Activated naive CD8-positive, alpha-beta T cell treated with anti-CD3 and anti-CD28 coated beads, Interleukin-2, amount 50 U/mL, for 24 hours (primary cell): ENCODE measurements at places on chromosomes 6 and 20.

GRCh38 chr6:156345700-156346099 is 431.5 kb upstream of the ARID1B start:
- H3K27ac ChIP-seq = no peak overlapping the region
- no peak for DNase-seq
- no peaks in the 10 kb centered on the region for H3K27me3 ChIP-seq
- no peaks in the 10 kb centered on the region for H3K36me3 ChIP-seq

DNA sequence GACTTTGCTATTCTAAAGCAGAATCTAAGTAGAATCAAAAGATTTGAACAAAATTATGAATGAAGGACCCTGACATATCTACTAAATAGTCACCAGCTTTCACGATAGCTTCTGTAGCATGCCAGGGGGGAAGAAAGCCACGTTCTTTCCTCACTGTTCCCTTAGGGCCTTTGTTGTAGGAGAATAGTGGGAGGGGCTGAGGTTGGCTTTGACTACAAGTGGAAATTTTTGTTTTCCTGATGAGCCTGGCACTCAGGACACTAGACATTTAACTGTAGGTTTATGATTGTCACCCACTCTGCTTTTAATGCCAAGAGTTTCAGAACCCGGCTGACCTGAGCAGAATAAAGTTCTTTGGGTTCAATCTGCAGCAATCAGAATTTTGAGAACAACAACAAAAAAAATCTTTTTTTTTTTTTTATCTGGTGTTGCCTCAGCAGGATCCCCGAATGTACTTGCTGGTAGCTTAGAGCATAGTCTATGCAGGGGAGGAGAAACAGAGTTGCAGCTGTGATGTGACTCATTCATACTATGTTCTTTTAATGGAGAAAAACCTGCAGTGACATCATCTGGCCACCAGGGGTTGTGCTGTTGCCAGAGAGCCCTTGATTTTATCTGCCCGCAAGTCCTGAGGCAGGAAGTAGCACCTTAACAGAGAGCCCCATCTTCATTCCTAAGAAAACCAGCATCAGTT is 38.5 kb downstream of the TPD52L1 start:
- H3K27me3 ChIP-seq = no peaks in the 10 kb centered on the region
- peak; percentile 45 for DNase-seq
- H3K27ac ChIP-seq = no peak overlapping the region
- H3K36me3 ChIP-seq = no peaks in the 10 kb centered on the region

DNA sequence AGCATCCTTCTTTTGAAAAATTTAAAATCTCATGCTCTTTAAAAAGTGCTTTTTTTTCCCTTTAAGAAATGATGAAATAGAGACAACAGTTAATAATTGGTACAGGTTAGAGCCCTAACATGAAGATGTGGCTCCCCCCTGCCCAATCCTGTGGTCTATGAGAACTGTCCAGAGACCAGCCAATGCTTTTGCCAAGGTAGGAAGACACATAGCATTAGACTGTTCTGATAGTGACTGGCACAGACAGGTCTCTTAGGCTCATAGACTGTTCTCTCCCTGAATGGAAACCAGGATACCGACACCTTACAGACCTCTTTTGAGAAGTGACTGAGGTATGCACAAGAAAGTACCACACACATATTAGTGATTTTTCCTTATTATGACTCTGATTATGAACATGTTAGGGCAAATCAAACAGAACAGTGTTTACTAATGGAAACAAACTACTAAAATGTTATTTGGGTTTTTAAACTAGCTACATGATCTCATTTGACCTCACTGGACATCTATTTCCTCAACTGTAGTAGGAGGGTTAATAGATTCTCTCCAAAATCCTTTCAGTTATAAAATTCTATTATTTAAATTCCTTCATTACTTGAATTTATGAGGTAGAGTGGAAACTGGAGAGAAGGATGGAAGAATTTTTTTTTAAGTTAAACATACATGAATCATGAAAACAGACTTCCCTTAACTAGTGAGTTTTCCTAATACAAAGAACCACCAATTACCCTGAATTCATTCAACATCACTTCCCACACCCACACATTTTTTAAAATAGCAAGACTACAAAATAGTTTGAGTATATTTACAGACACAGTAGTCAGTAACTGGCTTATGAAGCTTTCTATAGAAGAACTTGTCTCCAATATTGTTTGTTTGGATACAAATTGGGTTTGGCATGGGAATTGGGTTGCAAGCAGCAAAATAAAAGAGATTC is 120.4 kb downstream of the OGFRL1 start:
- no peak overlapping the region for H3K4me3 ChIP-seq
- no peaks in the 10 kb centered on the region for H3K4me1 ChIP-seq
- no peak for DNase-seq

DNA sequence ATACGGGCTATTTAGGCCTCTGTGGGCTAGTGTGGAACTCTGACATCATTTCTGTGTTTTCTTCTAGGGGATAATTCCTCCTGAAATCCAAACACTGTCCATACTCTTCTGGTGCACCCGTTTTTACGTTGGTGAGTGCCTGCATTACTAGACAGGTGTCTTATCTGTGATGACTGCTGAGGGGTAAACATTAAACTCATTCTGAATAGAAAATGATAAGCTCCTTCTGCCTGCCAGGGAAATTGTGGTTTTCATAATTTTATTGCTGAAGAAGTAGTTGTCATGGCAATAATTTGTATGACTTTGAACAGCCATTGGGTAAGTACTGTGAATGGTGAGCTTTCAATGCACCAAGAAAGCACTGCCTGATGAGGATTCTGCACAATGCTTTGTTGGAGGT is 705.6 kb downstream of the UTRN start:
- no peak overlapping the region for H3K27ac ChIP-seq
- H3K27me3 ChIP-seq = peaks cover 32% of the 10 kb centered on the region
- H3K36me3 ChIP-seq = no peaks in the 10 kb centered on the region
- no peak for DNase-seq

- no peaks in the 10 kb centered on the region for H3K27me3 ChIP-seq
- no peaks in the 10 kb centered on the region for H3K36me3 ChIP-seq
- peak overlapping the region; percentile 98 for H3K4me3 ChIP-seq
These were observed 3.1 kb upstream of the TAF8 start for GRCh38 chr6:42047213-42047590.

DNA sequence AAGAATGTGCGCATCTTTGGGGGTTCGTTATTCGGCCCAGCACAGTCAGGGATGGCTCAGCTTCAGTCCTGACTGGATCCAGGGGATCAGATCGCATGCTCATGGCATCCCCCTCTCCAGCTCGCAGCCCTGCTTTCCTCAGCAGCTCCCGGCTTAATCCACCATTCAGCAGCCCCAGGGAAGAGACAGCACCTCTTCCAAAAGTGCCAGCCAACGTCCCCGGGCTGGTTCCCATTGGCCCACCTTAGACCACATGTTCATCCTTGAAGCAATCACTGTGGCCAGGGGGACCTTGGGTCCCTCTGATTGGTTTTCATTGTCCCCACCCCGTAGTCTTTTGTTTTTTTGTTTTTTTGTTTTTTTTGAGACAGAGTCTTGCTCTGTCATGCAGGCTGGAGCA is 188.7 kb downstream of the ZMYND8 start:
- H3K4me3 ChIP-seq = no peak overlapping the region
- no peak overlapping the region for H3K27ac ChIP-seq
- peaks cover 12% of the 10 kb centered on the region for H3K27me3 ChIP-seq
- DNase-seq = no peak

GRCh38 chr20:3788685-3789155 is 2.2 kb upstream of the CENPB start:
- H3K27ac ChIP-seq = no peak overlapping the region
- H3K36me3 ChIP-seq = peaks cover 5% of the 10 kb centered on the region
- no peak for DNase-seq
- H3K27me3 ChIP-seq = no peaks in the 10 kb centered on the region
- H3K4me1 ChIP-seq = peaks cover 23% of the 10 kb centered on the region

DNA sequence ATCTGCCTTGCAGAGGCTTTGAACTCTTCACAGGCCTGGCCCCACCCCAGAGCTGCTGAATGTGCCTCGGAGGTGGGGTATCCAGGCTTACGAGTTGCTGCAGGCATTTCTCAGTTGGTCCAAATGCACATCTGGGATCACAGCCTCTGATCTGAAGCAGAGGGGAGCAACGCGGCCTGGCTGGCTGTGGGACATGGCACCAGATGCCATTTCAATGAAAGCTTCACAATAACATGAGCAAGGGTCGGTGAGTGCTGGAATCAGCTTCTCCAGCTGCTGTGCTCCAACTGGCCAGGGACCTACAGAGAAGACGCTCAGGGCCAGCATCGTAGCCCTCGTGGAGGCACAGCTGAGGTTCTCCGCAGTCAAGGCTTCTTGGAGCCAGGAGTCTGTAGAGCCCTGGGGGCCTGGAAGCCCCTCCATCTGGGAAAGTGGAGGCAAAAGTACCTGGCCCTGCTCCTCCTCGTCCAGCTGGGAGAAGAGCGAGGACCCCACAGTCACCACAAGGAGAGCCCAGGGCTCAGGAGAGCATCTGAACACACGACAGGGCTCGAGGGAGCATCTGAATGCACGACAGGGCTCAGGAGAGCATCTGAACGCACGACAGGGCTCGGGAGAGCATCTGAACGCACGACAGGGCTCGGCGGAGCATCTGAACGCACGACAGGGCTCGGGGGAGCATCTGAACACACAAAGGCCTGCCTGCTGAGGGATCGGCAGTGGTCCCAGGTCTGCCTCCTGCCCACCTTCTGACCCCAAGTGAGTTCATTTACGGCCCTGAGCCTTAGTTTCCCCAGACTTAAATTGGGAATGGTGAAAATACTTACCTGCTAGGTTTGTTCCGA is 165.2 kb downstream of the DLL1 start:
- peaks cover 3% of the 10 kb centered on the region for H3K4me1 ChIP-seq
- DNase-seq = no peak
- no peak overlapping the region for H3K27ac ChIP-seq
- no peak overlapping the region for H3K4me3 ChIP-seq
- no peaks in the 10 kb centered on the region for H3K27me3 ChIP-seq
- H3K36me3 ChIP-seq = no peaks in the 10 kb centered on the region

GRCh38 chr6:37480951-37481534 is 18.6 kb downstream of the CCDC167 start:
- peaks cover 11% of the 10 kb centered on the region for H3K36me3 ChIP-seq
- no peaks in the 10 kb centered on the region for H3K4me1 ChIP-seq
- no peak for DNase-seq
- no peak overlapping the region for H3K27ac ChIP-seq
- H3K27me3 ChIP-seq = no peaks in the 10 kb centered on the region

DNA sequence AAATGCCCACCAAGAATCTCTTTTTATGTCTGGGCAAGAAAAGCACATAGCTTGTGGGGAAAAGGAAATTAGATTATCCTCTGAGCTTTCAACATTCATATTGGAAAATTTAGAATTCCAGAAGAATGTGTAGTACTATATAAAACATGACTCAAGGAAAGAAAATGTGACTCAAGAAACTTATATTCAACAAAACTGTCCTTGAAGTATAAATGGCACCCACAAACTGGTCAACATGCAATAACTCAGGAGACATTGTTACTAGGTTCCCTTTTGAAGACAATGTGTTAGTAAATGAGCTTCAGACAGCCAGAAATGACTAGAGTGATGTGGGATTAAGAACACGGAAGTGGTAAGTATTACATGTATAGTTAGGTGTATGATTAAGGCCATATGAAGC is 26.1 kb upstream of the TINAG start:
- no peaks in the 10 kb centered on the region for H3K27me3 ChIP-seq
- no peak for DNase-seq
- H3K4me1 ChIP-seq = no peaks in the 10 kb centered on the region
- H3K4me3 ChIP-seq = no peak overlapping the region
- no peak overlapping the region for H3K27ac ChIP-seq
- H3K36me3 ChIP-seq = no peaks in the 10 kb centered on the region

DNA sequence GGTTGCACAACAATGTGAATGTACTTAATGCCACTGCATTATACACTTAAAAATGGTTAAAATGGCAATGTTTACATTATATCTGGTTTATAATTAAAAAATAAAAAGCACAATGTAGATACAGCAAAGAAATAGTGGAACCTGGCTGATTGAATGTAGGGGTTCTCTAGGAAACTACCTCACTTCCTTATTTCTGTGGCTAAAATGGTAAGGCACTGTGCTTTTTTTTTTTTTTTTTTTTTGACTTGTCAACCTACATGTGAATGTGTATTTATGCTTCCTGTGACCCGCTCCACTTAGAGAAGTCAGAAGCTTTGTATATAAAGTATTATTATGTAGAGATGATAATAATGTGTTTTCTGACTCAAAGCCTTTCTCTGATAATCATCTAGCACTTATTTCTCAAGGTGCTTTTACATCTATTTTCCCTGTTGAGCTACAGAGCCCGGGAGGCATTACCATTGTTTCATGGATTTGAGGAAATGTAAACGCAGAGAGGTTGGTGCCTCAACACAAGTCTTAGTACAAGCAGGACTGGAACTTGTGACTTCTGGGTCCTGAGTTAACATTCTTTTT is 55.0 kb downstream of the SOX4 start:
- no peak overlapping the region for H3K4me3 ChIP-seq
- peaks cover 2% of the 10 kb centered on the region for H3K27me3 ChIP-seq
- H3K4me1 ChIP-seq = no peaks in the 10 kb centered on the region
- no peaks in the 10 kb centered on the region for H3K36me3 ChIP-seq
- DNase-seq = no peak
- H3K27ac ChIP-seq = no peak overlapping the region

GRCh38 chr20:59094576-59094975 is 52.0 kb upstream of the PRELID3B start:
- DNase-seq = no peak
- no peaks in the 10 kb centered on the region for H3K27me3 ChIP-seq
- H3K4me1 ChIP-seq = no peaks in the 10 kb centered on the region
- H3K27ac ChIP-seq = no peak overlapping the region
- H3K36me3 ChIP-seq = no peaks in the 10 kb centered on the region

DNA sequence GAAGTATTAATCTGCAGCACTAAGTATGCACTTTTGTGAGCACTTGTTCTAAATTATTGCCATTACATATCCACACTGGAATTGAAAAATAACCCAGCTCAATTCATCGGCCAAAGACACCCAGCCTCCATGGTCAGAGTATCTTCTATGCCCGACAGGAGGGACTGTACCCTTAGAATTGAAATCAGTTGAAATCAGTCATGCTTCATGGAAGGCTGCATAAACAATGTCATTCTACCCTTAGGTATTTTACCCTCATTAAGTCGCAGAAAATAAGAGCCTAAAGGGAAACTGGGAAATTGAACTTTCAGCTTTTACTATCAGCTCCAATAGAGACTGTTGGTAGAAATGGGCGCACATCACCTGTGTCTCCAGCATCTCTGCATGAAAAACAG is 2.9 kb upstream of the RAMACL start:
- H3K27ac ChIP-seq = peak overlapping the region; percentile 38
- H3K4me3 ChIP-seq = no peak overlapping the region
- no peak for DNase-seq
- H3K4me1 ChIP-seq = peaks cover 26% of the 10 kb centered on the region
- no peaks in the 10 kb centered on the region for H3K27me3 ChIP-seq
- no peaks in the 10 kb centered on the region for H3K36me3 ChIP-seq

DNA sequence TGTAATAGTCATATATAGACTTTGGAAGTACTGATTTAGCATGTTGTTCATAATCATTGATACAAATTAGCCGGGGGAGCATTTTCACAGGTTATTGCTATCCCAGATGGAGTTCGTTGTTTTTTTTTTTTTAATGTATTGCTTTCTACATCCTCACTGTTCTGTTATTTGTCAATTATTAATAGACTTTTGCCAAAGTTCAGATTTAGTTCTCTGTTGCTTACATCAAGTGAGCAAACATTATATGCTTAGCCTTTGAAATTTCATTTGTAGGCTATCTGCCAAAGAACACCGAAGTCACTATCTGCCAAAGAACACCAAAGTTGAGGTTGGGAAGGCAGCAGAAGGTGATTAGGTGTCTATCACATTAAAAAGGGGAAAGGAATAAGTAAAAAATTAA is at the start of gene HAO1:
Gene HAO1, minus strand, starts transcription at position 118 of the 400 bp plus-strand sequence. Its CDS starts 36 bp downstream, at position 82.
- H3K27ac ChIP-seq = no peak within 1 kb of the TSS
- no peaks in the 10 kb centered on the region for H3K36me3 ChIP-seq
- DNase-seq = no peak
- peaks cover 10% of the 10 kb centered on the region for H3K27me3 ChIP-seq
- no peak within 1 kb of the TSS for H3K4me3 ChIP-seq
- no peaks in the 10 kb centered on the region for H3K4me1 ChIP-seq
